Aorta (tissue), 5 donors: ENCODE measurements at places on chromosomes 7 and 10.

DNA sequence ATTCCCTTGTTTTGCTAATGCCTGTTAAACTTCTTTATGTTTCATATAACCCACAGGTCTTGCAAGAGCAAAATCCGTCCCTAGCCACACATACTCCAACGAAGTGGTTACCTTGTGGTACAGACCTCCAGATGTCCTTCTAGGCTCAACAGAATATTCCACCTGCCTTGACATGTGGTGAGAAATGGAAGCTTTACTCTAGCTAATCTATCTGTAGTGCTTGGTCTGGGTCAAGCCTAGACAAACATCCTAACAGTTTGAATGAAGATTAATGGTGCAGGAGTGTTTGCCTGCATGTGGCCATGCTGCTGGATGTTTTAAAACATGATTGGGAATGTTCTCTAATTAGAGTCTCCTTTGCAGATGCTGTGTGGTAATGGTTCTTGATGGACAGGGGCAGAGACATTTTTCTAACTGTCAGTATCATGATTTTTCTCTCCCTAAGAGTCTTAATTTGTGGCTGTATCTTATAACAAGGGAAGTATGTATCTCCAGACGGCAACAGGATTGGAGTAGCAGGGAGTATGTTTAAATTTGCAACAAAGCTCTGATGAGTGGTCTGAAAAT is 308.5 kb upstream of the FZD1 start:
- no peak for DNase-seq

DNA sequence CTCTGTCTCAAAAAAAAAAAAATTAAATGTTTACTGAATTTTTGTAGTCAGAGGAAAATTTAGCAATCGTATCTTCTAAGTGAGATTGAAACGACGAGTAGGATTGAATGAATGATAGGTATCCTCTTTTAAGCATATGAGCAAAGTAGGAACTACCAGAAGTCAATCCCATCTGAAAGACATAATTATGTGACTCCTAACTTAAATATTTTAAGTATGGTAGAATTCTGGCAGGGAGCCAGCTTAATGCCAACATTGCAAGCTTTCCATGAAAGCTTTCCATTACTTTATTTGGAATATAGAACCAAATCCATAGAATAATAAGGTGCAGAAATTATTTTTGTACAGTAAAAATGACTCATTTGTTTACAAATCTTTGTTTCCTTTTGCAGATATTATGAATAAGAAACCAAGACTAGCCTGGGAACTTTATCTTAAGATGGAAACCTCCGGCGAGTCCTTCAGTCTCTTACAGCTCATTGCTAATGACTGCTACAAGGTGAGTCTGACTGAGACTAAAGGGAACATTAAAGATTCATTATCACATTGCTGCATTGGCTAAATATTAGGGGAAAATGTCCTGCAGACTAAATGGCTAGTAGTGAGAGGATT is 50.2 kb upstream of the UBN2 start:
- no peak for DNase-seq

DNA sequence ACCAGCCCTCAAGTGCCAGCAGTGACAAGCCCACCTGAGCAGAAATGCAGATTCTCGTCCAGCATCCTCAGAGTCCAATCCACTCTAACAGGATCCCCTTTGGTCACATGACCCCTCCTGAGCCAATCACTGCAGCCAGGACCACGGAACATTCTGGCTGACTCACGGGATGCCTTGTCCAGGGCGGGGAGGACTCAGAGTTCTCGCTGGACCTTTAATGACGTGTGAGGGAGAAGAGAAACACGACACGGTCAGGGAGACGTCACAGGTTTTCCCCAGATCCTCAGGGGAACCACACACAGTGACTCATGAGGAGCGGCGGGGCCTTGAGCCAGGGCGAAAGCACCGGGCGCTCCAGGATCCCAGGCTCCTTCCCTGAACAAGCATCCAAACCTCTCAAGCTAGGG is 155.7 kb downstream of the PTPRN2 start:
- peak; percentile 89 for DNase-seq

- DNase-seq: no peak
Measured at GRCh38 chr7:125098377-125098970, 168.8 kb upstream of the POT1 start.

GRCh38 chr10:389836-390448 is 254.7 kb downstream of the ZMYND11 start:
- no peak for DNase-seq

- no peak for DNase-seq
Measured at GRCh38 chr10:131009791-131010190, 301.7 kb downstream of the TCERG1L start.

DNA sequence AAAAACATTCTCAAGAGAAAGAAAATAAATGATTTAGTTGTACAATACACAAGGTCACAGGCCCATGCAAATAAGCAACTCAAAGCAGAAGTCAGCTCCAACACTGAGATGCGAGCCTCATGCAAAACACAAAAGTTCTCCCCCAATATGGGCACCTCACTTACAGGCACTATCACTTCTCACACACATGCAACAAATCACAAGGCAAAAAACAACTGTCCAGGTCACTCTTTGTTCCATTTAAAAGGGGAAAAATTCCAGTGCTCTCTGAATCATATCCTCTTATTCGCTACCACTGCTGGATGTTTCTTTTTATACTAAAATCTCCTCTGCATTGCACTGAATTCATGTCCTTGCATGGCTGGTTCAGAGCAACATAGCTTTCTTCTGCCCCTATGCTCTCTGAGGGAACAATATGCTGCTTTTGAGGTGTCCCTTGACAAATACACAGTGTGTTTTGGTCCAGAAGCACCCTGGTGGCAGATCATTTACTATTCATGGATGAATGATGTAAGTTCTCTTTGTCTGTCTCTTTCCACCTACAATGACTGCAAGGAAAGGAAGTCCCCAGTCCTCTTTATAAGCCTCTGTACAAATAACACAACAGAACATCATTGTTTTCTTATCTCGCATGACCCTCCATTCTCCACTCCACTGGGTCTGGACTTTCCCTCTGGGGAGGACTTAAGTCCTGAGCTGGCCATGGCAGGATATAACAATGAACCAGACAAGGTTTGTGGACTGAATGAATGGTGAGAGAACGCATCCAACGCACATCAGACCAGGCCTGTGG is 85.4 kb upstream of the GSDME start:
- no peak for DNase-seq

- DNase-seq: peak; percentile 66
Measured at GRCh38 chr7:151793991-151794507, 82.9 kb downstream of the PRKAG2 start.

DNA sequence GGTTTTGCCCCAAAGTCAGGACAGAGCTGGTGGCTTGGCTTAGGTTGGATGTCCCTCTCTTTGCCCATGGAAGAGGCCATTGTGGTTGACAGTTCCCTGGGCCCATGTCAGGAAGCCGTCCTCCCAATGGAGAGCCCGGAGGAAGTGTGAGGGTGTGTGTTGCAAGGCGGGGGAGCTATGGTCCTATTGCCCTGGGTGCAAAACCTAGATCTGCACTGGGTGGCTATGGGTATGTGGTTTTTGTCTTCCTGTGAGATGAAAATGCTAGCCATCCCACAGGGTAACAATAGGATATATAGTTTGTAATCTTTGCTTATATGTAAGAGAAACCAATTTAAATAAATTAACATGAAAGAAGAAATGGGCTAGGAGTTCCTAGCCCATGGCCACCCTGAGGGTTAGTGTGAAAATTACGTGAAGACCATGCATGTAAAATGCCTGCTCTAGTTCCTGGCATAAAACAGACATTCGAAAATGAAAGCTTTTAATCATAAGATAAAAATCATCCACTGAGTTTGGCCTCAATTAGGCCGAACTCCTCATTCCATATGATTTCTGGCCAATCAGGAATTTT is 189.2 kb downstream of the PLPP4 start:
- no peak for DNase-seq

DNA sequence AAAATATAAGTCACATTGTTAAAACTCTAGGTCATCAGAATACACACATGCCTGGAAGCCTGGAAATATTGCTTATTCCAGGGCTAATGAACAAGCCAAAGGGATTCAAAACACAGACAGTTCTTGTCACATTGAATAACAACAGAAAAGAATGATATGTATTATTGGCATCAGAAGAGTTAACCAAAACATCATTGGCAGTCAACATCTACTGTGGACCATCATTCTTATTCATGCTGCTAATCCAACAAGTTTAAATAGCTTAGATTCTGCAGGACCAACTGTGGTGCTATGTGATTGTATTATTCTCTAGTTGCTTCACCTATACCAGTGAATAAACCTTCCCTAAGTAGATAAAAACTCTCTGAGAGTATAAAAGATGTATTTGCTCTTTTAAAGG is 198.3 kb downstream of the NEBL start:
- no peak for DNase-seq

GRCh38 chr7:139232904-139233303 is 1.9 kb downstream of the UBN2 start:
- DNase-seq: no peak

DNA sequence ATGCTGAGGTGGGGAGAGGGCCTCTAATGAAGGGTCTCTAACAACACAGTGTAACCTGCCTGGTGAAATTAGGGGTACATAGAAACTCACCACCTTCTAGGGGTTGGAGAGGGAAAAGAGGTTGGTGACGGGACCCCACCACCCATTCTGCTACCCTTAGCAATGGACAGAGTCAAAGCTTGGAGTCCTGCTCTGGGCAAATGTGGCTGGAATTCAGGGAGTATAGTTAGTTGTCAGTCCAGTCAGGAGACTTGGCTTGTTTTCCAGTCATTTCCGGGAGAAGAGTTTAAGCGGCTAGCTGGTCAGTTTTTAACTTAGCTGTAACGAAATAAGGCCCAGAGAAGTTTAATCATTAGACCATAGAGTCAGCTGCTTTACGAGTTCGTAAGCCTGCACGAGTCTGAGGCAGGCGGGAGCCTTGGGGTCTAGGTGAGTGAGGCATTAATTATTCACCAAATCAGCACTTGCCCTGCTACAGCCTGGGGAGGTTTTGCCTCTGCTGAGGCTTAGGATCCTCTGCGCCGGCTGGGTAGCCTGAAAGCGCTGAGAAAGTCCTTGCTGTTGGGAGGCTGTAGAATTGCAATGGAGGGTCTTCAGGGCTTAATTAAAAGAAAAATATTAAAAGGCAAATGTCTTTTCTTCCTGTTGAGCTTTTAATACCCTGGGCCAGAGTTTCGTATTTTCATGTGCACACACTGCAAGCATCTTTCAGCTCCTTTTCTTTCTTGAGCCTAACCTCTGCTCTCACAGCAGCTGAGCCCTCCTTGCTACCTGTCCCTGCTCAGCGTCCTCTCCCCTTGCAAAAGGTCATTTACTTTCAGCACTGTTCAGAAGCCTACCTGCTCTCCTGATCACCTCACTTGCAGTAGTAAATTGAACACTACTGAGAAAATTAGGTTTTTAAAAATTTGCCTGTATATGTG is 1.5 kb upstream of the LAMB1 start:
- no peak for DNase-seq

DNA sequence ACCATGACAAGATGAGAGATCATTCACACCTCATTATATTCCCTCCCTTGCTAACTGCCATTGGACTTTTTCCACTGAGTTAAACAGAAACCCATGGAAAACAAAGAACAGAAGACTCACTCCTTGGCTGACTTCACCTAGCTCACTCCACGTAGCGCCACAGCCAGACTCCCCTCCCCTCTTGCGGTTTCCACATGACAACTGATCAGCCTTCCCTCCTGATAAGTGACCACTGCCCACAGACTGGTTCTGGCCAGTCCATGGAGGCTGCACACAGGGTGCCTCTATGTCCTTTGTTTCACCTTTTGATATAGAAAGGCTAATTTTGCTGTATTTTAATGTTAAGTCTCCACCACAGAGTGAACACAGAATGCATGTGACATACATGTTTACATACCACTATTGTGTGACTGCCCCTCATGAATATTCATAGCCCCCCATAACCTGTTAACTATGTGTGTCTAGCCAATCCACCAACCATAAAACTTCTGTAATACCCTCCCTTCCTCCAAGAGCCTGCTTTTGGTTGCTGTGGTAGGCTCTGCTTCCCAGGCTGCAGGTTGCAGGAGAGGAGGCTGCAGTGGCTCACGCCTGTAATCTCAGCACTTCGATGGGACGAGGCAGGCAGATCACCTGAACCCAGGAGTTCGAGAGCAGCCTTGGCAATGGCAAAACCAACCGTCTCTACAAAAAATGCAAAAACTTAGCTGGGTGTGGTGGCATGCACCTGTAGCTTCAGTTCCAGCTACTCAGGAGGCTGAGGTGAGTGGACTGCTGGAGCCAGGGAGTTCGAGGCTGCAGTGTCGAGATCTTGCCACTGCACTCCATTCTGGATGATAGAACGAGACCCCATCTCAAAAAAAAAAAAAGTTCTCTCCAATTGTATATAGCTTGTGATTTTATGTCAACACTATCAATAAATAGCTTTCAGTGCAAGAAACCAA is 10.0 kb upstream of the IFIT5 start:
- DNase-seq: no peak

- DNase-seq: no peak
Measured at GRCh38 chr10:122349758-122350369, 24.6 kb upstream of the PLEKHA1 start.

GRCh38 chr10:62856021-62856420 is 39.9 kb upstream of the EGR2 start:
- DNase-seq: no peak

GRCh38 chr10:42879380-42880254 is 97.0 kb downstream of the BMS1 start:
- DNase-seq: no peak

DNA sequence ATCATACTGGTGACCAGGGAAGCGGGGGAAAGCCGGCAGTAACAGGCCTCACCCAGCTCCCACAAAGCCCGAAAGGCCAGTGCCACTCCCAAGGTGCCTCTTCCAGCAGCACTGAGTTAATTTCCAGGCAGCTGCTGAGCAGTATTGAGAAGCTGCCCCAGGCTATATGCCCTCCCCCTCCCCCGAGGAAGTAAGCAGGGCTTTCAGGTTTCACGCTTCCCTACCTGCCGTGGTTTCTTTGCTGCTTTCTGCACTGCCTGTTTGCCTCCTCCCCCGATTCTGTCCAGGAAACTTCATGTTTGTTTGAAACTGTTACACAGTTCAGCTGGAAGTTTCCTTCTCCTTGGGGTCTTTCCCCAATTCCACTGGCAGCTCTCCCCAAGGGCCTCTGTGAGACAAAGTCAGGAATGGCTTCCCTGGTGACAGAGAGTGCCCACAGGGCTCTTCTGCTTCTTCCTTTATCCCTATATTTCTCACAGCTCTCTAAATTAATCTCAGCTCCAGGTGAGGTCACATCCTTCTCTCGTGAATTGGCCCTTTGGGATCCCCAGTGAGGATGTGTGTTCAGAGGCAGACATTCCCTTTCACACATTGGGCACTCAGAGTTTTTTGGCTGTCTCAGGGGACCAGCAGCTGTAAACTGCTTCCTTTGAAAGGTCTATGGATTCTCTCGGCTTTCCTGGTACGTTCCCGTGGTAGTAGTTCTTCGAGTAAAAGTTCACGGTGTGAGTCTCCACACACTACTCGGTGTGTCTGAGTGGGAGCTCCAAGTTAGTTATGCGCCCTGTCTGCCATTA is 19.4 kb downstream of the C1GALT1 start:
- no peak for DNase-seq

GRCh38 chr7:101890749-101891523 is 73.5 kb downstream of the CUX1 start:
- no peak for DNase-seq
